A172 (cell line): ENCODE measurements at places on chromosomes 7 and 10. TPM values are rescaled to one million over a fixed set of nuclear protein-coding genes. Genes with fewer than 3 reads are reported as not detected.
A peak's percentile ranks its signal among the peaks of the same experiment; 100 is the strongest.

TAS2R41 gene
- not detected in 2 replicates for total RNA-seq

RPP38 gene
- total RNA-seq: 21.0 and 24.9 TPM in 2 replicates

AGFG2 gene
- 6.8 and 8.8 TPM in 2 replicates for total RNA-seq

CNPY1 gene
- not detected in 2 replicates for total RNA-seq

EN2 gene
- not detected in 2 replicates for total RNA-seq

TRRAP gene
- total RNA-seq: 11.9 and 12.9 TPM in 2 replicates

EIF5AL1 gene
- total RNA-seq: 0.72 and 0.89 TPM in 2 replicates

FOXP2 gene
- total RNA-seq: 0.12 and 0.14 TPM in 2 replicates

VIPR2 gene
- total RNA-seq: 0.12 TPM in 1 of 2 replicates, not detected in the other

METTL27 gene
- total RNA-seq: 2.3 and 3.1 TPM in 2 replicates

- no peak for DNase-seq
These were observed 127.7 kb downstream of the ATXN7L1 start for GRCh38 chr7:105748701-105749100.

DNA sequence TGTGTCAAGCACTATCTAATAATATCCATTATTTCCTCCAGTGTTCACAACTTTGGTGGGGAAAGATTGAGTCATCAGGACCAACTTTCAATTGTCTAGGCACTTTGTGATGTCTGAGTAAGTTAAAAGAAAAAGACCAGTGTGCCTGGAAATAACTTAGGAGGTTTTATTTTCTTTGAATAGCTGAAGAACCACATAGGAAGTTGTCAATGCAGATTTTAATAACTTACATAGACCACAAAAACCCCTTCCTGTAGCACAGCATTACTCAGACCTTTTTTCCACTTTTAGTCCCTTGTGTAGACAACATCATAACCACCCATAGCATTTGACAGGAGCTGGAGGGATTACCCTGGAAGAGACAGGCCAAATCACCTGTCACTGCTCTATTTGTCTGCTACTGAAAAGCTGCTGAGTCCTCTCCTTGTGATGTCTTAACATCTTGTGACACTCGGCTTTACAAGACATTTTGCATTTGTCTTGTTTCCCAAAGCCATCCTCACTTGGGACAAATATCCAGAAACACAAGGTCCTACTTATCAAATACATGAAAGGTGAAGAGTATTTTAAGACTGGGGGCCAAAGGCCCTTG, 241.5 kb upstream of the PTER start:
- no peak for DNase-seq

DNA sequence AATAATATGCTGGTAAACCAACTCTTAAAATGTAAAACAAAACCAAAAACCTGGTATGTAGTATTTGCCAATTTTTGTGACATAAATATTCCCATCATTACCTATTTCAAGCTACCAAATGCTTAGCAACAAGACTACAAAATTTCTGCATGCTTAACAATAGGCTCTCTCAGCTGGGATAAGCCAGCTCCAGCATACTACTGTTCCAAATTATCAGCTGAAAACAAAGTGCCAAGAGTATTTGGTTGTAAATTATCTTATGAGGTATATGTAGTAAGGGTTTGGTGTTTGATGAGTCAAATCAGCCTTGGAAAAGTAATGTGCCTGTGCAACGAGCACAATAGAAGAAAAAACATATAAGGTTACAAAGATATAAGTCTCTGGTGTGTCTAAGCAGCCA, 263.2 kb downstream of the HGF start:
- no peak for DNase-seq

- no peak for DNase-seq
These were observed 312.0 kb downstream of the DPP6 start for GRCh38 chr7:154364170-154364569.

- no peak for DNase-seq
These were observed 3.8 kb upstream of the DNAH11 start for GRCh38 chr7:21538936-21539495.

GRCh38 chr7:129875160-129875559, 77.6 kb downstream of the UBE2H start:
- DNase-seq: peak; percentile 35

- no peak for DNase-seq
These were observed 7.7 kb downstream of the ZSCAN25 start for GRCh38 chr7:99624484-99624883.

DNA sequence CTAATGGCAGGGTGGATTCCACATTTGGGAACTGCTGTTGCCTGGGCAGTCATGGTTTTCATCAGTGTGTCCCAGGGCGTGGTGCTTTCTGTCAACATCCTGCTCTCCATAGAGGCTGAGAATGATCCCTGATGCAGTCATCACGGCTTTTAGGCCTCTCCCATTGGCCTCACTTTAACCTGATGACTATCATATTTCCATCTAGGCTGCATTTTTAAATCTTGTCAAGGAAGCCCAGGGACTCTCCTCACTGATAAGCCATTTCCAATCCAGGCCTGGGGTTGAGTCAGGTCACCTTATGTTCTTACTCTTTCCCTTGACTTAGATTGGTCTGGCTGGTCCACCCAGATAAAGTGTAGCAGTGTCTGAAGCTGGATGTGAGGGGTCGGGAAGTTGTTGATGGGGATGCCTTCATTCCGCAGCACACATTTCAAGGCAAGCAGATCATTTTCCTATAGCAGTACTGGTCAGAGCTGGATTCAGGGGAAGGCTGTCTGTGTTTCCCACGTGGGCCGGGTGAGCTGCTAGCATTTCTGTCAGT, 177.0 kb downstream of the AUTS2 start:
- peak; percentile 94 for DNase-seq

DNA sequence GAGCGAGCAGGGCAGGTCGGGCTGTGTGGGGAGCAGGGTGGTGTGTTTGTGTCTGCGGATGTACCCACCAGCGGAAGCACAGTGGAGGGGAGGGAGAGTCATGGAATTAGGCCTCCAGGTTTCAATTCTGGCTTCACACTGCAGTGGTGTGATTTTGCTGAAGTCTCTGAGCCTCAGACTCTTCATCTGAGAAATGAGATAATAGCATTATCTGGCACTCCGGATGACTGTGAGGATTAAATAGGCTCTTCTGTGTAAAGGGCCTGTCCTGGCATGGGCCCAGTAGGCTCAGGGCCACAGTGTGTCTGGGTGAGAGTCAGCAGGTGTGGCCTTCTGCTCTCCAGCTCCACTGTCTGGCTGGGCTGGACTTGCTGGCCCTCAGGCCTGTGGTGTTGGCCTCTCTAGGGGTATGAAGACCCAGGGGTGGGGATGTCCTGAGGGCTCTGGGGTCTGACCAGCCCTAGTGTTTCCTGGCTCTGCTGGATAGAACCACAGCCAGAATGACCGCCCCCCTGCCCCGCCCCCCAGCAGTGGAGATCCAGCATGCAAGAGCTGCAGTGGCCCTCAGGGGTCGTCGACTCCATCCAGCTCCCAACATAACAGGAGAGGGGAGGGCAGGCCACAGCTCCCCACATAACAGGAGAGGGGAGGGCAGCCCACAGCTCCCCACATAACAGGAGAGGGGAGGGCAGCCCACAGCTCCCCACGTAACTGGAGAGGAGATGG, 178.6 kb downstream of the RPS24 start:
- DNase-seq: peak; percentile 26

DNA sequence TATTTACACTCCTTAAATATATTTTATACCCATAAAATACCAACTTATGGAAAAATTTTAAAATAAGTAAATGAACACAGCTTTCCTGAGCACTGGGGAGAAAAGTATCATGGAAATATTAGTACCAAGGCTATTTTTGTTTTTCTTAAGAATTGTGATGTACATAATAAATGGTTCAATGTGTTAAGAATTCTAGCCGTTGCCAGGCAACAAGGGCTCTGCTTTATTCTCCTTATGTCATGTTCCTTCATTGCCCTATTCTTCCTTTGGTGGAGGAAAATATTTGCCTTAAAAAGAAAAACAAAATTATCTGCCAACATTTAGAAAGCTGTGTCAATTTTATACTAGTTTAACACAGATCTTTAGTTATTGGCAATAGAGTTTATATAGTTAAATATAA, 2.6 kb upstream of the ZPBP start:
- DNase-seq: no peak

GRCh38 chr10:12507165-12507850, 158.0 kb downstream of the CAMK1D start:
- no peak for DNase-seq

- DNase-seq: no peak
These were observed 67.1 kb downstream of the OTUD1 start for GRCh38 chr10:23505797-23506465.

DNA sequence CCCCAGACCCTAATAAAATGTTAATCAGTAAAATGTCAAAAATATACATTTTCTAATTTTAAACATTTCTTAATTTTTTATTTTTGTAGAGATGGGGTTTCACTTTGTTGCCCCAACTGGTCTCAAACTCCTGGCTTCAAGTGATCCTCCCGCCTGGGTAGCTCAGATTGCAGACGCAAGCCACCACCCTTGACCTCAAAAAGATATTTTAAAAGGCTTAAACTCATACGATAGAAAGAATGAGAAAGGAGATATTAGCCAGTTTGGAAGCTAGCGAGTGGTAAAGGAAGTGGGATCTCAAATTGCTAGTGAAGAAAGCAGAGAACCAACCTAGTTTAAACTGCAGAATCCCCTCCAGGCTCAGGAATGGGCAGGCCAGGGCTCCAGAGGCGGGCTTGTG, 4.5 kb downstream of the WIPI2 start:
- no peak for DNase-seq

GRCh38 chr10:6617309-6618076, 37.4 kb upstream of the PRKCQ start:
- DNase-seq: no peak

GRCh38 chr7:66807736-66808135, 67.2 kb downstream of the RABGEF1 start:
- DNase-seq: no peak

- no peak for DNase-seq
These were observed 11.4 kb upstream of the LRRC61 start for GRCh38 chr7:150311711-150312110.

DNA sequence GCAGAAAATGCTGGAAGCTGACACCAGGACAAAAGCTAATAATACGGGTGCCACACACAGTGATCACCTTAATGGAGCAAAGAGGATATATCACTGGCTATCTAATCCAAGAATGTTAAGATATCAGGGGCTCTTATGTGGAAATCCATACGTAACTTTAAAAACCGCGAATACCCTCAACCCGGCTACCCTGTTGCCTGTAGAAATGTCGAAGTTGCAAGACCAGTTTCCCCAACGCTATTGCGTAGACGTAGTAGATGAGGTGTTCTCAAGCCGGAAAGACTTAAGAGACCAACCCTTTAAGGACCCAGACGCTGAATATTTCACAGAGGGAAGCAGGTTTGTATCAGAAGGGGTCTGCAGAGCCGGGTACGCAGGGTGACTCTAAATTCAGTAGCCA, 7.9 kb upstream of the CYREN start:
- DNase-seq: no peak

DNA sequence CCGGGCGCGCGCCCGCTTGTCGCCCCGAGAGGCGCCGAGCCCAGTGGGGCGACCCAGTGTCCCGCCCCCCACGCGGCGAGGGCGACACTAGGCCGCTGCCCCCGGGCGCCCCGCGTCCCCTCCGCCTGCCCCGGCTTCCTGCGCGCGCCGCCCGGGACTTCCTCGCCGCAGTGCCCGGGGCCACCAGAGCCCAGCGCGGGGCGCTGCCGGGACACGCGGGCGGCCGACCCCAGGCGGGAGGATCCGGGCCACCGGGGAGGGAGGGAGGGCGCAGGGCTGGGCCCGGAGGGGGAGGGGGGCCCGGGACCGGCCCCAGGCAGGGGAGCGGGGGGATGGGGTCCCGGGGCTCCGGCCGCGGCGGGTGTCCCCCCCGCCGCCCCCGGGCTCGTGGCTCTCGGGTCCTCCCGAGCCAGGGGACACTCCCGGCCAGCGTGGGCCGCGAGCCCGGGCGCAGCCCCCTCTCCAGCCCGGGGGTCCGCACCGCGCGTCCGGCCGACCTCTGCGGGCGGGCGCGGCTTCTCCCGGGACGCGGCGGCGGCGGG, 435 bp upstream of the PWWP2B start:
- no peak for DNase-seq

DNA sequence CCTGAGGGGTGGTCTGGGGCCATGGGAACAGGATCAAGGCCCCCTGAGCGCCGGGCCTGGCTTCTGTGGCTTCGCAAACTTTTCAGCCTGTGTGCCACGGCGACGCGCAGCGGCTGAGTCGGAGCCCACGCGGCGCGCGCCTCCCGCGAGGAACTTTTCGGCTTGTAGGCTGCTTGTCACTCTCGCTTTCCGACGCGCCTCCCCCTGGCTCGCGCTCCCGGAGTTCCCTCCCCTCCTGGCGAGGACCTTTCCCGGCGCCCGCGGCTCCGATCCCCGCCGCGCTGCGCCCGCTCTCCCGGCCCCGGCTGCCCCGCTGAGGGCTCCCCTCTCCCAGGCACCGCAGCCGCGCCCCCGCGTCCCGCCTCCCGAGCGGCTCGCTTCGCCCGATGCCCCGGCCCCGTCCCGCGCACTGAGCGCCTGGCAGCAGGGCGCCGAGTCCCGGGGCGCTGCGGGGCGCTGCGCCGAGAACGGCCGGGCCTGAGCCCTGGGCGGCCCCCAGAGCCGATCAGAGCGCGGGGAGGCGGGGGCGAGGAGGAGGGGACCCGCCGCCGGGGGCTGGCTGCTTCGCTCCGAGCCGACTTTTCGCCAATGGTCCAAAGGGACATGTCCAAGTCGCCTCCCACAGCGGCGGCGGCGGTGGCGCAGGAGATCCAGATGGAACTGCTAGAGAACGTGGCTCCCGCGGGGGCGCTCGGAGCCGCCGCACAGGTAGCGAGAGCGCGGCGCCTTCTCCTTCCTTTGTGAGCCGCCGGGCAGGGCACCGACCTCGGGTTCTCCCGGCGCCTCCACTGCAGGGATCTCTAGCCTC, at the start of gene CACNB2:
Gene CACNB2 (plus strand): TSS at position 276 of the 808 bp plus-strand sequence.
- no peak for DNase-seq

GRCh38 chr10:46002916-46003693, 27.3 kb downstream of the NCOA4 start:
- DNase-seq: no peak

DNA sequence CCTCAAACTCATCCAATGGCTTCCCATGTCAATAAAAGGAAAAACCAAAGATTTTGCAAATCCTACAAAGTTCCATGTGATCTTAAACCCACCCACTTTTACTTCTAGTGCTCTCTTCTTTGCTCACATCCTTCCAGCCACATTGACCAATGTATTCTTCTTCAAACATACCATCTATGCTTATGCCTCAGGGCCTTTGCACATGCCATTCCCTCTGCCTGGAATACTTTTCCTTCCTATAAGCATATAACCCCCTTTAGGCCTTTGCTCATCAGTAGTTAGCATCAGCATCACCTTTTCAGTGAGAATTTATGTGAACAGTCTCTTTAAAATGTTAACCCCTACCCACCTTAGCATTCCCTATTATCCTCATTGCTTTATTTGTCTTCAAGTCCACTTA, 11.0 kb upstream of the PCLO start:
- DNase-seq: no peak

DNA sequence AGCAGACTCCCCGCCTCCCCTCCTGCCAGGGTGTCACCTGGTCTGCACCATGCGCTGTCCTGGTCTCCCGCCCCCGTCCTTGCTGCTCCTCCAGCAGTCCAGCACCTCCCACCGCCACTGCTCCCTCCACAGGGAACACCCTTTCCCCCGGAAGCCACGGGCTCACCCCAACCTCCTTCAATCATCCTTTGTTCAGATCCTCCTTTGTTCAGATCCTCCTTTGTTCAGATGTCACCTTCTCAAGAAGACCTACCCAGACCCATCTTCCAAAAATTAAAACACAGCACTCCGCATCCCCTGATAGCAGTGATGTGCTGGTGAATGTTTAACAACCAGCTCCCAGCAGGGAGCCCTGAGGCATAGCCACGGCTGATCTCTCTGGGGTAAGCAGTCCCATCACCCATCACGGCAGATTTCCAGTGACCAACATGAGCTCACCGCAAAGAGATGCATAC, 237.7 kb downstream of the USP6NL start:
- DNase-seq: peak; percentile 55
